ENCODE measurements at places on chromosomes 1 and 21.

- no peak for DNase-seq
Observed at GRCh38 chr1:91784191-91784590, 101.8 kb downstream of the TGFBR3 start.

DNA sequence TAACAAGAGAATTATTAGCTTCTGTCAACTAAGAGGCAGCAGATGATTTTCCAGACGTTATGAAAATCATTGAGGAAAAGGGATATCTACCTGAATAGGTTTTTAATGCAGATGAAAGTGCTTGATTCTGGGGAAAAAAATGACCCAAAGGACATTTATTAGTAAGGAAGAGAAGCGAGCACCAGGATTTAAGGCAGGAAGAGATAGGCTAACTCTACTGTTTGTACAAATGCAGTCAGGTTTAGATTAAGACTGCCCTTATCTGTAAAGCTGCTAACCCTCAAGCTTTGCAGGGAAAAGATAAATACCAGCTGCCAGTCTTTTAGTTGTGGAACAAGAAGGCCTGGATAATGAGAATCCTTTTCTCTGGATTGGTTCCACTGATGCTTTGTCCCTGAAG lies 33.0 kb upstream of the LRIG2 start:
- no peak for DNase-seq

DNA sequence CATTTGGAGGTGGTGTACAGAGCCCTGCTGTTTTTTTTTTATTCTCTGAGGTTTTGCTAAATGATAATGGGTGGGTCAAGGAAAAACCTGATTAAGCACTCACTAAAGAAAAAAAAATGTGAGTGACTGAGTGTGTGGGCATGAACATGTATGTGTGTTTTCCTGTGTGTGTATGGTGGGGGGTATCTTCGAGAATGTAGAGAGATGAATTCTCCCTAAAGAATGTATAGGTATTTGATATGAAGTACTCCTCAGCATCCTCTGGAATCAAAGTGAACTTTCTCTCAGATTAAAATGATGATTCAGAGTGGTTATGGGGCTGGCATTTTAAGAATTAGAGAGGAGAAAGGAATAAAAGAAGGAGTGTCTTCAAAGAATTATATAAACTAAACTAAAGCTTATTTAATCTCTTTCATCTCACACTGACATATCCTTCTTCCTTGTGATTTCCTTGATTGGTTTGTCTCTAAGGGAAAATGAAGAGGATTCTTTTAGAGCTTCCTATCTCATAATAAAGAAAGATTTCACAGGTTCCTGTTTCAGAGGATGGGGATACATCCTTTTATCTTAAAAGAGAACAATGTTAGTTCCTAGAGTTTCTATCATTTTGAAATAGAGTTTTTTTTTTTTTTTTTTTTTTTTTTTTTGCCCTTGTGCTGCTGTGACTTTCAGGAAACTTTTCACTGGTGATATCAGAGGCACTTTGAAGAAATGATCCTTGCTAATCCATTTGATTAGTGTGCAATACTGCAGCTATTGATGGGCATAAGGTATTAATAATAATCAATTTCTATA lies 23.9 kb downstream of the S1PR1 start:
- no peak for DNase-seq

DNA sequence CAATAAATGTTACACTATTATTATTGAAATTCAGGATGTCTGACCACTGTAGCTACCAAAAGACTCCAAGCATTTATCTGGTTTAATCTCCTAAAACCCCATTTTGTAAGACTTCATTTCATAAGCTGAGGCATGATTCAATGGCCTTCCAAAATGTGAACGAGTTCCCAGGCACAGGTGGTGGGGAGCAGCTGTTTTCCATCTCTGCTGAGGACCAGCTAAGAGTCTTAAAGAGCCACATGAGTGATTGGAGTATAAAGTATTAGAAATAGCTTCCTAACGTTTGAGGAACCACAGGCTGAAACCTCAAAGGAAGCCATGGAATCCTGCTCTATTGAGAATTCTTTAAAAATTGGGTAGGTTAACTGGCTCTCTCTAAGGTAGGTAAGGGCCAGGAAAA lies 44.9 kb downstream of the SEC16B start:
- no peak for DNase-seq

DNA sequence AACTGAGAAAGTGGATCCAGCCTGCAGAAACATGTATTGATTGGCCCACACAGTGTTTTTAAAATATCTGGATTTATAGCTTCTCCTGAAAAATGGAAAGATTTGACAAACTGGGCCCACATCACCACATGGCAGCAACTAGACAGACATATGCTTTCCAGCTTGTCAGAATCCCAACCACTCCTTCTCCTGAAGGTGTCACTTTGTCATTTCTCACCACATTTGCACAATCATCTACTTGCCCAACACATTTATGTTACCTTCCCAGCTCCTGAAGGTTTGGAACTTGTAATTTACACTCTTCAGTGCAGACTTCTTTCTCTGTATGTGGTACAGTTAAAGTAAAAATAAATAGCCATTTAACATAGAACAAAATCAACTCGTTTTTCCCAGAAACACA lies 126.1 kb upstream of the KIAA1614 start:
- no peak for DNase-seq

DNA sequence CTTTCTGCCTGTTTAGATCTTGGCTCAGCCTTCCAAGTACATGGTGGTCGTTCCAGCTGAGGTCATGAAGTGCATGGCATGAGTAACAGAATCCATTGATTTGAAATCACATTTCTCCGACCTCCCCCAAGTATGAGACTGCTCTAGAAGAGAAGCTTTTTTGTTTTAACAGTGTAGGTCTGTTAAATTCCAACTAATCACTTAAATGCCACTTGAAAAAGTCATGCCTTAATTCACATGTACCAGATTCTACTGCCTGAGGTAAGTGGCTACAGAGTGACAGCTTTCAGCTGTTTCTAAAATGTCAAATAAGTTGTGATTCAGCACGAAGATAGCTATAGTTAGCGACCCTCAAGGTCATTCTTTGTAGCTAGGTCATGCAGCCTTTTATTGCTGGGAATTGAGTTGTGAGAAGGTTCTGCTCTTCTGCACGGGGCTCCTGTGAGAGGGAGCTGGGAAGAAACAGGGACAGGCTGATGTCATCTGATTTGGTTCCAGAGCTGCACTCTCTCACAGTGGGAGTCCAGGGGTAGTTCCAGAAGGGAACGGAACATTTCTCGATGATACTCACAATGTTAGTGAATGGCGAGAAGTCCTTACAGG lies 112.7 kb downstream of the VPS13D start:
- DNase-seq: no peak

DNA sequence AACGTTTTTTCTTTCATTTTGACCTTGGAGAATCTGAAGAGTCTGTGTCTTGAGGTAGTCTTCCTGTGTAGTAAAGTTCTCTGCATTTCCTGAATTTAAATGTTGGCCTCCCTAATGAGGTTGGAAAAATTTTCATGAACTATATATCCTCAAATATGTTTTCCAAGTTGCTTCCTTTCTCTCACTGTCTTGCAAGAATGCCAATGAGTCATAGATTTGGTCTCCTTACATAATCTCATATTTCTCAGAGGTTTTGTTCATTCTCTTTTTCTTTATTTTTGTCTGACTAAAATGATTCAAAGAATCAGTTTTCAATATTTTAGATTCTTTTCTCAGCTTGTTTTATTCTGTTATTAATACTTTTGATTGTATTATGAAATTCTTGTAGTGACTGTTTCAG lies 87.6 kb downstream of the DRAM2 start:
- no peak for DNase-seq

GRCh38 chr1:47444297-47444561 lies 6.4 kb downstream of the FOXD2 start:
- no peak for DNase-seq

DNA sequence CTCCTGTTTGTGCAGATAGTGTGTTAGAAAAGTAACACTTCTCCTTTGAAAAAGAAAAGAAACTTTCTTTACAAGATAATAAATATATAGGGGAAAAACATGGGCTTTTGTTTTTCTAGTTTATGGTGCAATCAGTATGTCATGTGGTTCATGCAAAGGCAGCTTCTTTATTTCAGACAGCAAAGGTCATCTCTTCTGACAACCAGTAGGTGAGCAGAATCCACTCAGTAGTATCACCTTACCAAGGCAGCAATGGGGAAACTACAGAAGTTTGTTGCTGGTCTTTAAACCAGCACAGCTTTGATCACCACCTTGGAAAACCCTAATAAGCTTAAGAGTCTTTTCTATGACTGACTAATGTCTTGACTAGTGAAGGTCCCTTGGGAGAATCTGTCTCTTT lies 13.0 kb upstream of the SAMSN1 start:
- no peak for DNase-seq

- no peak for DNase-seq
Observed at GRCh38 chr1:63009421-63009820, 225.5 kb downstream of the ATG4C start.

- DNase-seq: no peak
Observed at GRCh38 chr1:51842261-51842660, 36.3 kb downstream of the NRDC start.

DNA sequence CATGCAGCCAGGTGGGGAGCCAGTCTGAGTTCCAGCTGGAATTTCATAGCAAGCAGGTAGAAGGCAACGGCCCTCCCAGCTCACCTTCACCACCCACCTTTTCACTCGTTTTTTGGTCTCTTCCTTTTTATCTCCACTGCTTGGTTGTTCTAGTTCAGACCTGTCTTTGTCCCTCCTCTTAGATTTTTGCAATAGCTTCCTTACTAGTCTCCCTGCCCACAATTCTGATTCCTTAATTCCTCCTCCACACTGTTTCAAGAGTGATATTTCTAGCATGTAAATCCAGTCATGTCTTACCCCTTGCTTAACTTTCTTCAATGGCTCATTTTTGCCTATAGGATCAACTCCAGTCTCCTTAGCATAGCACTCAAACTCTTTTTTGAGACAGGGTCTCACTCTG lies 119.6 kb downstream of the TMEM53 start:
- DNase-seq: no peak

DNA sequence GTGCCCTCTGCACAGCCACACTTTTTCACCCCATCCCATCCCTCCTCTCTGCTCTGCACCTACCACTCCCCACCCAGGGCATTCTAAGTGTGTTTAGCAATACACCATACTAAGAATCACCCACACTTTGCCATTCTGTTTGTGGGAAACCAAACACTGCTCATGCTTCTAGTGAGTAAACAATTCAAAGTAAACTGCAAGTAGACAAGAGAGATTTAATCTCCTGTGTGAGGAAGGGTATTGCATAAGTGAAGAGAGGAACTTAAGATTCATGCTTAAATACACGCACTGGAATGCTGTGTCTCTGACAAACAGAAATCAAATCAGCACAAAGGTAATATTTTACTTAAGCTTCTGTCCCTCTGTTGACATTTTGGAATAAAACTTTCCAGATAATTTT lies 4.8 kb upstream of the EDARADD start:
- DNase-seq: no peak

DNA sequence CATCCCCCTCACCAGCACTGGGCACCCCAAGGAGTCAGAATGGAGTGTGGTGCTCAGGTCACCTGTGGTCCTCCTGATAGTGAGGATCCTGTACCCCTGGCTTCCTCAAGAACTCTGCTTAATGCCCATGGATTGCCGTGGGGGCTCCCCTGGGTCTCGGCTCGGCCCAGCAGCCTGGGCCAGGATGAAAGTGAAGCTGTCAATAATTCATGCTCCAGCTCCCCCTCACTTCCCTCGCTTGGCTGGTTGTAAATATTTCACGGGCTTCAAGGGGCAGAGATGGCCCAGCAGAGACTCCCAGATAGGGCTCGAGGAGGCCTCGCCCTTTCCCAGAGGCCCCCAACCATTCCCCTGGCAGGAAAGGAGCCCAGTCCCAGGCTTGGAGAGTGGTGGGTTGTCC lies 42.6 kb upstream of the KCNA10 start:
- no peak for DNase-seq

DNA sequence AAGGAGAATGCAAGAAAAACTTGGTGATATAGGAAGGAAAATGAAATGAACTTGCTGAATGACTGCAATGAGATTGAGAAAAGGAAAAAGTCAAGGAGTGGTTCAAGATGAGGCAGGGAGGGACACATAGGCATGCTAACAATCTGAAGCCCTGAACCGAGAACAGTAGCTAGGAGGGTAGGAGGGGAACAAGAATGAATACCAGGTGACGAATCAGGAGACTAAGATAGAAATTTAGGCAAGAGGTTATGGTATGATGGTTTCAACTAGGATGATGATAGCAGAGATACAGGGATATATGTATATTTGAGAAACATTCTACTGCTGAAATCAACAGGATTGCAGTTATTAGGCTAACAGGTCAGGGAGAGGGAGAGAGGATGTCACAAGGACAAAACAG lies 44.1 kb downstream of the SMYD3 start:
- no peak for DNase-seq

DNA sequence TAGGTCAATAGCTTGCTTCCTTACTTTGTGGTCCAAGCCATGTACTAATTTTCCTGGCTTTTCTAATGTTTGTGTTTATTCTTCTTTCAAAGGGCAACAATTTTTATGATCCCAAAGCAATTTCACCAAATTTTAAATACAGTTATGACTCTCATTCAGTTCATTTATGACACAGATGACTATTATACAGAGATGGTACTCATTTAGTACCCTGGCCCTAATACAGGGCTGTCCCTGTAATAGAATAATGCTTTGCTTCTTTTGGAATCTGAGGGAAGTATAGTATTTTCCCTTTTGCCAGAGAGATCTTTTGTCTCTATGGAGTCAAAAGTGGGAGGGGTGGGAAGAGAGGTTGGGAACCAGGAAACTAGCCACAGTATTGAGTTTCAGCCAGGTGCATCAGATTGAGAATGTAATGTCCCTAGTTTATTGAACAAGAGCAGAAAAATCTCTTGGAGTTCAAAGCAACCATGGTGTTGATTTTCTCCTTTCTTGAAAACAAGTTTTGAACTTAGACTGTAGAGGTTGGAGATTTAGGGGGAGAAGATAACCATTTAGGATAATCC lies 20.4 kb downstream of the DENND2D start:
- no peak for DNase-seq

- no peak for DNase-seq
Observed at GRCh38 chr1:66261364-66261763, 272.6 kb upstream of the SGIP1 start.

DNA sequence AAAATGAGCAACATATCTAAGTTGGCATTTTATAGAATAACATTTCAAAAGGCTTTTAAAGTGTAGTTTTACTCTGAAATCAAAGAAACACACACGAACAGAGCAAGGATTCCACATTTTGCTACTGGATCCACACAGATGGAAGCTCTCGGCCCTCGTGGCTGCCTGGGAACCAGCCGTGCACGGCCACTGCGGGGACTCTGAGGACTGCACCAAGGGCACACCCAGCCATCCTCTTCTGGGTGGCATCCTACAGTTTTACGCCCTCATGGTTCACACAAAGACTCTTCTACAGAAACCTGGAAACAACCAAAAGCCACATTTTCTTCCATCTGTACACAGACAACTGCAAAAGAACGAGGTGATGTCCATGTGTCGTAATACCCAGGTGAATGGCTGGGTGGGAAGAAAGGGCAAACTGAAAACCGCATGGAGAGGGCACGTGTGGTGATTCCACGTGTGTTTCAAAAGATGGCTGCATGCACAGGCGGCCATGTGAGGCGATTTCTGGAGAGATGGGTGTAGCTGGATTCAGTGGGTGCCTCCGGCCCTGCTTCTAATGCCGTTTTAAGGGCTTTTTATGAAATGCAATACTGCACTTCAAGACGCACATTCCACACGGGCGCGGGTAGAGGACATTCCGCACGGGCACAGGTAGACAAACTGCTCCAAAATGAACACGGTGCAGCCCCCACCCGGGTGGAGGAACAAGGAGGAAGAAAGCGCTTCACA lies 8.1 kb downstream of the POFUT2 start:
- DNase-seq: no peak

GRCh38 chr1:183814121-183814681 lies 9.3 kb downstream of the RGL1 start:
- DNase-seq: no peak
